Left lung (tissue), 14 donors: ENCODE measurements at places on chromosomes 1 and 21.

DNA sequence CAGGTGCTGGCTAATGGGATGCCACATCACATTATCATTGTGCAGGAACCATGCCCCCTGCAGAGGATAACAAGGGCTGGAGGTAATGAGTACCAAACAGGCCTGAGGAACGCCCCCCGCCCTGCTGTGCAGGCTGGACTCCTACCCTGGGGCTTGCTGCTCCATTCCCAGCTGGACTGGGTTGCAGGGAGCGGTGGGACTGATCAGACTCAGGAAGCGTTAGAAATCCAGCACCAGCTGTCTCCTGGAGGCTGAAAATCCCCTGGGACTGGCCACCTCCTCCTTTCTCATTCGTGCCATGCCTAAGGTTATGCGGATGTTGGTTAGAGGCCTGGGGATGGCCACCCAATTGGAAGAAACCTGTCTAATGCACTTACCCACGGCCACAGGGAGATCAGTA lies 36.9 kb upstream of the POU3F1 start:
- no peak overlapping the region for H3K27ac ChIP-seq
- H3K36me3 ChIP-seq, result no peaks in the 10 kb centered on the region
- H3K27me3 ChIP-seq, result peaks cover 5% of the 10 kb centered on the region
- H3K4me3 ChIP-seq, result no peak overlapping the region
- no peaks in the 10 kb centered on the region for H3K4me1 ChIP-seq

GRCh38 chr1:71533950-71534349 lies 453.1 kb upstream of the ZRANB2 start:
- H3K4me3 ChIP-seq, result no peak overlapping the region
- H3K4me1 ChIP-seq, result no peaks in the 10 kb centered on the region
- H3K27ac ChIP-seq, result no peak overlapping the region

DNA sequence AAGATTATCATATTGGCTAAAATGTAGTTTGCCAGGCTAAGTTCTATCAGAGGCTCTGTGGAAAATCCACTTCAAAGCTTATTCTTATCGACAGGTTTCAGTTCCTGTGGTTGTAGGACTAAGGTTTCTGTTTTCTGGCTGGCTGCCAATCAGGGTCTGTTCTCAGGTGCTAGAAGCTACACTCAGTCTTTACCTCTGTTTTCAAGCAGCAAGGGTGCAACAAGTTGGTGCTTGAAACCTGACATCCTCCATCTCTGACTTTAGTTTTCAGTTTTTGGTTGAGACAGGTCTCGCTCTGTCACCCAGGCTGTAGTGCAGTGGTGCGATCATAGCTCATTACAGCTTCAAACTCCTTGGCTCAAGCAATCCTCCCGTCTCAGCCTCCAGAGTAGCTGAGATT lies 15.3 kb upstream of the TMCO2 start:
- peaks cover 92% of the 10 kb centered on the region for H3K36me3 ChIP-seq
- no peak overlapping the region for H3K4me3 ChIP-seq
- no peaks in the 10 kb centered on the region for H3K27me3 ChIP-seq
- no peak for DNase-seq
- no peaks in the 10 kb centered on the region for H3K4me1 ChIP-seq

- no peak overlapping the region for H3K27ac ChIP-seq
- no peak for DNase-seq
- H3K4me3 ChIP-seq, result no peak overlapping the region
- H3K27me3 ChIP-seq, result peaks cover 5% of the 10 kb centered on the region
- no peaks in the 10 kb centered on the region for H3K4me1 ChIP-seq
- no peaks in the 10 kb centered on the region for H3K36me3 ChIP-seq
Observed at GRCh38 chr1:185699874-185700273, 34.3 kb upstream of the HMCN1 start.
